Chondrocyte (in vitro differentiated cells): ENCODE measurements at places on chromosomes 16 and 17. TPM values are rescaled to one million over a fixed set of nuclear protein-coding genes. Genes with fewer than 3 reads are reported as not detected.

GRCh38 chr16:84928679-84929420, 82.5 kb downstream of the ZDHHC7 start:
- no peak for DNase-seq

The TNK1 gene
- total RNA-seq = 0.22 to 0.72 TPM in 2 of 3 replicates, not detected in the other

- no peak for DNase-seq
Observed at GRCh38 chr17:42853004-42853403, 2.0 kb downstream of the AOC3 start.

- DNase-seq = no peak
Observed at GRCh38 chr17:61338000-61338798, 61.4 kb upstream of the TBX2 start.

DNA sequence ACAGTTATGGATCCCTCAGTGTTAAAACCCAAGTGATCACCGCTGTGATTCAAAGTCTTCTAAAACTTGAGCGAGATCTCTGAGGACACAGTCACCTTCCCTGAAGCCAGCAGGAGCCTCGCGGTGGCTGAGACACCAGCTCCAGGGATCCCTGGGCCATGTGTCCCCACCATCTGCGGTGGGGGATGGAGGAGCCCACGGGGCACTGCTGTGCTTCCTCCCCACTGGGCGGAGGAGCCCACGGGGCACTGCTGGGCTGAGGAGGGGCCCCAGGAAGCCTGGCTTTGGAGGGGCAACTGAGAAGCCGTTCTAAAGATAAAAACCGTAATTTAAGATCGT, 65.7 kb upstream of the METRNL start:
- no peak for DNase-seq

DNA sequence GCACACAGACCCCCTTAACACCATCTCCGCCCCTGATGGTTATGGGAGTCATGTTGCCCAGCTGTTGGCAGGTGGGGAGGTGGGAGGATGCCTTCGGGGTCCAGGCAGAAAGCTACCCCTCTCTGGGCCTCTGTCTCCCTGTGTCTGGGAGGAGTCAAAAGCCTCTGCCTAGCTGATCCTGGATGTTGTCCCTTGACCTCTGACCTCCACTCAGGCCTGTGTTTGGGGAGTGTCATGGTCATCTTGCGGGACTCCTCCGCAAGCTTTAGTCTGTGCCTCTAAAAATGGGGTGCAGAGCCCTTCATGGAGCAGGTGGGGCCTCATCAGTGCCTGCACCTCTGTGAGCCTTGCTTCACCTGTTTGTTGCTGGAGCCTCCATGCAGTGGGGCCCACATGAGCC, 3.8 kb downstream of the LLGL1 start:
- no peak for DNase-seq

GRCh38 chr17:13671341-13671740, 69.6 kb upstream of the HS3ST3A1 start:
- no peak for DNase-seq

DNA sequence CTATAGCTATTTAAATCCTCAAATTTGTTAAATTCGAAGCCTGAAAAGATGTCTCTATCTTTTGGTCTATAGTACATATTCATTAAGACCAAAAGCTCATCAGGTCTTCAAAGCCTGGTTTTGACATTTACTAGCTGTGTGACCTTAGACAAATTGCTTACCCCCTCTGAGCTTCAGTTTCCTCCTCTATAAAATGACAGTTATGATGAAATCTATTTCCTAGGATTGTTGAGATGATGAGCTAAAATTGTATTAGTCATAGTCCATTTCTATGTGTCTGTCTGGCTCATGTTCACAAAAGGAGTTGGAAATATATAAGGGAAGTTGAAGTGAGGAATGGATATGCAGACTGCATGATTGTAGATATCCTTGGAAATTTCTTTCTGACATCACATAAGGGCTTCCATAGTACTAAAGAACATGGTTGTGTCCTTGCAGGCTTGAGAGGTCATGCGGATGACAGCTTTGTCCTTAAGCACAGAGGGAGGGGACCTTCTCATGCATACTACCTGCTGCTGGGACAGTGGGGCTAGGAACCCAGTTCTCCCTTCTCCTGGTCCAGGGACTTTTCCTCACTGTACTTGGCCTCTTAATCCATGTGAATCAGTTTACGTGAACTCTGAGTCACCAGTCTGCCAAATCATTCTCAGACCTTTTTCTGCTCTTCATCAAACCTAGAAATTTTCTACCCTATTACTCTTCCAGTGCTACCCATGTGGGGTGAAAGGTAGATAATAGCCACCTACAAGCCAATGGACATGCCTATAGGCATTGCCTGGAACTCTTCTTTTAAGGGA, 487.5 kb upstream of the SALL1 start:
- no peak for DNase-seq

DNA sequence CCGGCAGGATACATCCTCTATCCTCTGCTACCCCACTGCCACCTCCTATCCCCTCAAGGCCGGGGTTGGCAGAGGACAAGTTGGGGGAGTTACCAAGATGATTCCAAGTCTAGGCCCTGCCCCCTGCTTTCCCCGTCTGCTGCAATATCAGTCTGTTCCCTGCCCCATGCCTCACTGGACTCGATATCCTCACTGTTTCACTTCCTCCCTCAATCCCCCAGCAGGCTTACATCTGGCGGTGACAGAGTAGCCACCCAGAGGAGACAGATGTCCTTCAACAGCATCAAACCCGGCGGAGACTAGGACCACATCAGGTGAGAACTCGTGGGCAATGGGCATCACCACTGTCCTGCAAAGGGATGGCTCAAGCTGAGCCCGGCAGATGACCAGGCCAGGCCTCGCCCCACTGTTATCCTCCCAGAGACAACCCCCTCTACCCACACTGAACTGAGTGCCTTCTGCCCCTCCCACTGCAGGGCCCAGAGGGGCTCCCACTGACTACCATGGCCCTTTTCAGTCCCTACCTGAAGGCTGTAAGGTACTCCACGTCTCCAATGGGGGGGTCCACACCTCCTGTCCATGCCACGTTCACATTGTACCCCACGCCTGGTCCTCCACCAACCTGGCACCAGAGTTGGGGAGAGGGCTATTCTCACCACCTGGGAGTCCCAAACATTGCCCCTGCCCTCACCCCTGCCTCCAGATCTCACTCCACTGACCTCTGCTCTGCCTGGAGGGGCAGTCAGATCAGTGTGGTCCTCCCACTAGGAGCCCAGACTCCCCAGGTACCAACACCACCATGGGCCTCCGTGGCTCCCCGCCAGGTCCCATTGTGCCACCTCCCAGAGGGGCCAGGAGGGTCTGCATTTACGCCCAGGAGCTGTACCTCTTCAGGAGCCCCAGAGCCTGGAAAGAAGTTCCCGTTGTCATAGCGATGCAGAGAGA, 9.6 kb downstream of the G6PC3 start:
- no peak for DNase-seq

GRCh38 chr17:46037722-46038255, 38.7 kb downstream of the STH start:
- DNase-seq = no peak

The MAPK8IP3 gene
- 53.8 to 66.0 TPM (median 56.4 TPM) in 3 replicates for total RNA-seq

GRCh38 chr16:71412270-71413160, 29.3 kb downstream of the TLE7 start:
- no peak for DNase-seq

The KRT14 gene
- 0.23 to 0.94 TPM (median 0.32 TPM) in 3 replicates for total RNA-seq

DNA sequence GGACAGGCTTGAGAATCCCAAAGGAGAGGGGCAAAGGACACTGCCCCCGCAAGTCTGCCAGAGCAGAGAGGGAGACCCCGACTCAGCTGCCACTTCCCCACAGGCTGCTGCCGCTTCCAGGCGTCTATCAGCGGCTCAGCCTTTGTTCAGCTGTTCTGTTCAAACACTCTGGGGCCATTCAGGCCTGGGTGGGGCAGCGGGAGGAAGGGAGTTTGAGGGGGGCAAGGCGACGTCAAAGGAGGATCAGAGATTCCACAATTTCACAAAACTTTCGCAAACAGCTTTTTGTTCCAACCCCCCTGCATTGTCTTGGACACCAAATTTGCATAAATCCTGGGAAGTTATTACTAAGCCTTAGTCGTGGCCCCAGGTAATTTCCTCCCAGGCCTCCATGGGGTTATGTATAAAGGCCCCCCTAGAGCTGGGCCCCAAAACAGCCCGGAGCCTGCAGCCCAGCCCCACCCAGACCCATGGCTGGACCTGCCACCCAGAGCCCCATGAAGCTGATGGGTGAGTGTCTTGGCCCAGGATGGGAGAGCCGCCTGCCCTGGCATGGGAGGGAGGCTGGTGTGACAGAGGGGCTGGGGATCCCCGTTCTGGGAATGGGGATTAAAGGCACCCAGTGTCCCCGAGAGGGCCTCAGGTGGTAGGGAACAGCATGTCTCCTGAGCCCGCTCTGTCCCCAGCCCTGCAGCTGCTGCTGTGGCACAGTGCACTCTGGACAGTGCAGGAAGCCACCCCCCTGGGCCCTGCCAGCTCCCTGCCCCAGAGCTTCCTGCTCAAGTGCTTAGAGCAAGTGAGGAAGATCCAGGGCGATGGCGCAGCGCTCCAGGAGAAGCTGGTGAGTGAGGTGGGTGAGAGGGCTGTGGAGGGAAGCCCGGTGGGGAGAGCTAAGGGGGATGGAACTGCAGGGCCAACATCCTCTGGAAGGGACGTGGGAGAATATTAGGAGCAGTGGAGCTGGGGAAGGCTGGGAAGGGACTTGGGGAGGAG, at the start of gene CSF3:
TSS of gene CSF3 (plus strand) at position 436 of the 993 bp plus-strand sequence. CDS start at position 471, 35 bp downstream.
- no peak for DNase-seq

DNA sequence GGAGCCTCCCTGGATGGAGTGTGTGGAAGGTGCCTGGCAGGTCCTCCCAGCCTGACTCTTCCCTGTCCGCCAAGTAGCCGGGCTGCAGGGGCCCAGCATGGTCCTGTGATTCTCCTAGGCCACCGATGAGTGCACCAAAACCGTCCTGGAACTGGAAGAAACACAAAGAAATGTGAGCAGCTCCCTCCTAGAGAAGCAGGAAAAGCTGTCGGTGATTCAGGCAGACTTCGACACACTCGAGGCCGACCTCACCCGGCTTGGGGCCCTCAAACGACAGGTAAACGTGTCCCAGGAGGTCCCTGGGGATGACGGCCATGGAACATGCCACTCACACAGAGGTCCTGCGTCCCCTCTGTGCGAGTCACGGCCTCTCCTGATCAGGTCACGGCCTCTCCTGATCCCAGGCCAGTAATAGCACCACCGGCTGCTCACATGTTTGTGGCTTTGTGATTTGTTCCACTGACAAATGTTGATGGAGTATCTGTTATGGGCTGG, 4.2 kb upstream of the GAA start:
- no peak for DNase-seq

The NPIPB9 gene
- 1.1 to 3.2 TPM (median 2.9 TPM) in 3 replicates for total RNA-seq

DNA sequence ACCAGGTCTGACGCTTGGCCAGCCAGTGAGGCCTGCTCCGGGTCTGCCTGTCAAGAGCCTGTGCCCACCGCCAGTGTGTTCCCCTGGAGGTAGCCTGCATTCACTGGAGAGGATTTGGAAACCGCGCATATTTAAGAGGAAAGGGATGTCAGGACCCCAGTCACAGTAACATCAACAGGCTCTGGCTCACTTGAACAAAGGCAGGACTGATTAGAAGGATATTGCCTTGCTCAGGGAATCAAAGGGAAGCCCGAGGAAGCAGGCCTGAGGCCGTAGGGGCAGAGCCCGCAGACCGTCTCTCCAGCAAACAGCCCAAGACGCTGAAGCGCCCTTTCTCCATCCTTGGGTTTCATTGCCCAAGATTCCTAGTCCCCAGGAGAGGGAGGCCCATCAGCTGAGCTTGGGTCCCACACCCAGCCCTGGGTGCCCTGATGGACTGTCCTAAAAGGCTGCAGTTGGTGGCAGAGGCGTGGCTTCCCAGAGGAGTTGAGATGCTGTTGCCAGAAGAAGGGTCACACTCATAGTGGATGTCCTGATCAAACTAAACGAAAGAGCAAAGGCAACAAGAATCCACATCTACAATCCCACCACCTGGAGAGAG, 23.2 kb downstream of the NT5M start:
- peak; percentile 68 for DNase-seq

GRCh38 chr17:41722231-41722630, 10.1 kb downstream of the GAST start:
- no peak for DNase-seq

DNA sequence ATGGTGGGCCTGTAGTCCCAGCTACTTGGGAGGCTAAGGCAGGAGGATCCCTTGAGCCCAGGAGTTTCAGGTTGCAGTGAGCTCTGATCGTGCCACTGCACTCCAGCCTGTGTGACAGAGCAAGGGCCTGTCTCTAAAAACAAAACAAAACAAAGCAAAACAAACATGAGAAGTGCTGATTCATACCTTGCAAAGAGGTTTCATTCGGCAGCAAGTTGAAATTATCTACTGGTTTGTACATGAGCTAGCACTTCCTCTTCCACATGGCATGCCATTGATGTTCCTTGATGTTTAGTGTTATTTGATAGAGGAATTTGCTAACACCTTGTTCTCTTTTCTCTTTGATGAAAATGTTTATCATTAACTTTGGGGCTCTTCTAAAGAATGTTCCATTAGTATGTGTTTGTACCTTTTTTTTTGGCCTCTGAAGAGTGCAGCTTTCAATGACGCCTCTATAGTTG, 50.6 kb downstream of the SPECC1 start:
- DNase-seq = no peak

DNA sequence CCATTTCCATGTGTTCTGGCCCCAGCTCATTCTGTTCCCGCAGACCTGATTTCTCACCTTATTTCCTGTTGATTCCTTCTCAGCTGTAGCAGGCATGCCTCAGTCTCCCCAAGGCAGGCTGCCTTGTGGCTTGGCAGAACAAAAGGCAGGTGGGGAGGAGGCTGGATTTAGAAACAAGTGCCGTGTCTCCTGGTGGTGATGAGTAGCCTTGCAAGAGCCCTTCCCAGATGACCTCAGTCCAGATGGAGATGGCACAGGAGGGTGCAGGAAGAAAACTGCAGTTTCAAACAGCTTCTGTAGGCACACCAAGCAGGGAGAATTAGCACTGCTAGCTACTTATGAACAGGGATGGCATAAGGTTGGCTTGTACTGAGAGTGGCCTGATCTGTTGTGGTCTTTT, 64.6 kb downstream of the ARHGAP44 start:
- DNase-seq = no peak

DNA sequence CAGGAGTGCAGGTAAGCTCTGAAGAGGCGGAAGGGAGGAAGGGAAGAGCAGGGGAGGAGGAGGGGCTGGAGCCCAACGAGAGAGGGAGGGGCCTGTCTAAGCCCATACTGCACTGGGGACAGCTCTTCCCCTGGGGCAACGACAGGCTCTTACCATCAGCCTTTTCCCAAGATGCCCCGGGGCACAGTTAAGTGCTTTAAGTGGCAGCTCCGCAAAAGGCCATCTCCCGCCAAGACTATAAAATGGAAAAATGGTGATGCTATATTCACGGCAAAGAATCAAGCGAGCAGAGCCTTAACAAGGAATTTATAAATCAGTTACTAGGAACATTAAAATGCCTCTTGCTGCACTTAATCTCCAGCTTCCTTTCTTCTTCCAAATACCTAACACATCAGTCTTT, 110.2 kb upstream of the NLRP1 start:
- DNase-seq = no peak

- no peak for DNase-seq
Observed at GRCh38 chr17:59800530-59800942, 92.2 kb downstream of the TUBD1 start.

- DNase-seq = no peak
Observed at GRCh38 chr17:72005332-72006163, 115.3 kb upstream of the SOX9 start.
